ENCODE measurements at places on chromosomes 16 and 17. TPM values are rescaled to one million over a fixed set of nuclear protein-coding genes. Genes with fewer than 3 reads are reported as not detected.

GRCh38 chr16:71727551-71728324 is 3.2 kb upstream of the PHLPP2 start:
- DNase-seq, result no peak
- peak overlapping the region; percentile 58 for H3K27ac ChIP-seq
- H3K27me3 ChIP-seq, result no peaks in the 10 kb centered on the region
- no peaks in the 10 kb centered on the region for H3K36me3 ChIP-seq
- no peaks in the 10 kb centered on the region for H3K4me1 ChIP-seq

- H3K4me3 ChIP-seq, result no peak overlapping the region
- H3K4me1 ChIP-seq, result peaks cover 10% of the 10 kb centered on the region
- H3K36me3 ChIP-seq, result no peaks in the 10 kb centered on the region
These were observed 2.2 kb upstream of the LIMD2 start for GRCh38 chr17:63701868-63702720.

DNA sequence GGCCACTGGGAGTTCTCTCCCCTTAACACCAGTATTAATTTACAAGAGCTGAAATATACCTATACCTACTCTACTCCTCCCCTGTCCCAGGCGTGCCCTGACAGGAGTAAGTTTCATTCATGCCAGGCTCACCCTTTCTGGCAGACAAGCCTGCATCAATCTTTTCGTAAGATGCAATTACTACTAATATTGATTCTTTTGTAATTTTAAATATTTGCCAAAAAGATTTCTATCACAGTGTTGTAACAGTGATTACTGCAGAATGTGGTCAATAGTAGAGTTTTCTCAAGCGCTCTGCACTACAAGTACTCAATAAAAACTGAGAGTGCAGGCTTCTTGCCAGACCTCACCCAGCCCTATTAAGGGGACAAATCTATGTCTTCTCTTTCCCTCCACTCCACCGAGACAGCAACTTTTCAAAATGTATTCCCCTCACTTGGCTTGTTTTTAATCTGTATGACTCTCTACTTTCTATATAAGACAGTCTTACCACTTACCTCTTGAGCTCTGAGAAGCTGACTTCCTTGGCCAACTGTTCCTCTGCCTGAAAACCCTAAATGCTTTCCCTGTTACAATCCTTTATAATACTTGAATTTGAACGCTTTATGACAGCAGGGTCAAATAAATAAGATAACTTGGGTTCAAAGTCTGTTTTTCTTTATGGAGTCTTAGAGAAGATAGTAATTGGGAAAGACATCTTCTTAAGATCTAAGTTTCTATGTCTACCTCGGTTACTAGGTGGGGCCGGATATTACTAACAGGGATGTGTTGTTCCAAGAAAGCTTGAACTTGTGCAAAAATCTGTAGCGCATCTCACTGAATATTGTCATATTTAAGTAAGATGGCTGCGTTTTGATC is at the start of gene TMIGD1:
Gene TMIGD1, minus strand, starts transcription at position 555 of the 858 bp plus-strand sequence. CDS start 1,924 bp downstream, outside the sequence.
- H3K27ac ChIP-seq, result no peak within 1 kb of the TSS
- no peak for DNase-seq
- H3K4me3 ChIP-seq, result no peak within 1 kb of the TSS
- no peaks in the 10 kb centered on the region for H3K4me1 ChIP-seq
- no peaks in the 10 kb centered on the region for H3K36me3 ChIP-seq

DNA sequence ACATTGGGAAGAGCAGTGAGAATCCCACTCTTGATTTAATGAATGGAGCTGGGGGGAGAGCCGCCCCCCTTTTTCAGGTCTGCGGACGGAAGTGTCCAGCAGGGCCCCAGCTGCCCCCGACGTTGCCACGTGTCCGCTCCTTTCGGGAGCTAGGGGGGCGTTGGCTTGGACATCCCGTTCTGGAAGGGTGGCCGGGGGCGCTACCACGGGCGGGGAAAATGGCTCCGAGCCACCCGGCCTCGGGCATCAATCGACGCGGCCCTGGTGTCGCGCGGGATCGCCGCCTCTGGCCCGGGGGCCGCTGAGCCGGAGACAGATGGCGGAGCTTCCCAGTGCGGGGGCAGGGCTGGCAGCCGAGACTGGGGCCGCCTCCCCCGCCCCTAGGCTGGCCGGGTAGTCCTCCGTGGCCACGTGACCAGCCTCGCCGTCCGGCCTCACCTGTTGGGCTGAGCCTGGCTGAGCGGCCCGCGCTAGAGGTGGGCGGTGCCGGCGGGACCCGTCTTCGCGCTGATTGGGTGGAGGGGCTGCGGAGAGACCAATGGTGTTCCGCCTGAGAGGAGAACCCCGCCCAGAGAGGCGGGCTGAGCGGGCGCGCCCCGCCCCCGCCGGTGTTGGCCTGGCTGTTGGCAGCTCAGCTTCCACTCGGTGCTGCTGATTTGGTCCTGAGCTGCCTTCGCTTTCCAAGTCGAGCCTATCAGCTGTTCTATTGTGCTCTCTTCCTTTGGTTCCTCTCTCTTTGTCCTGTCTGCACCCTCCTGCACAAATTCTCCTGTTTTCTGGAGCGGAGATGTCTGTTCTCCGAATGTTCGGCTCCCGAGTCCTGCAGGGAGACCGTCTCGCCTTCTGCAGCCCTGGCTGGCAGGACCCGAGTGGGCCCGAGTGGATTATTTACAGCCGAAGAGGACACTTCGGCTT is 8.3 kb downstream of the HS3ST3B1 start:
- no peaks in the 10 kb centered on the region for H3K36me3 ChIP-seq
- peaks cover 6% of the 10 kb centered on the region for H3K4me1 ChIP-seq
- peak; percentile 65 for DNase-seq
- H3K27ac ChIP-seq, result peak overlapping the region; percentile 38
- peak overlapping the region; percentile 19 for H3K4me3 ChIP-seq

- DNase-seq, result no peak
- no peaks in the 10 kb centered on the region for H3K4me1 ChIP-seq
- no peak overlapping the region for H3K4me3 ChIP-seq
- H3K36me3 ChIP-seq, result no peaks in the 10 kb centered on the region
- H3K27ac ChIP-seq, result no peak overlapping the region
These were observed 331.4 kb upstream of the WSB1 start for GRCh38 chr17:26962255-26963162.

- no peak for DNase-seq
- H3K4me1 ChIP-seq, result no peaks in the 10 kb centered on the region
- no peaks in the 10 kb centered on the region for H3K36me3 ChIP-seq
- no peak overlapping the region for H3K27ac ChIP-seq
- H3K27me3 ChIP-seq, result no peaks in the 10 kb centered on the region
- H3K4me3 ChIP-seq, result no peak overlapping the region
These were observed 55.0 kb upstream of the ATP2A3 start for GRCh38 chr17:4019275-4019674.

DNA sequence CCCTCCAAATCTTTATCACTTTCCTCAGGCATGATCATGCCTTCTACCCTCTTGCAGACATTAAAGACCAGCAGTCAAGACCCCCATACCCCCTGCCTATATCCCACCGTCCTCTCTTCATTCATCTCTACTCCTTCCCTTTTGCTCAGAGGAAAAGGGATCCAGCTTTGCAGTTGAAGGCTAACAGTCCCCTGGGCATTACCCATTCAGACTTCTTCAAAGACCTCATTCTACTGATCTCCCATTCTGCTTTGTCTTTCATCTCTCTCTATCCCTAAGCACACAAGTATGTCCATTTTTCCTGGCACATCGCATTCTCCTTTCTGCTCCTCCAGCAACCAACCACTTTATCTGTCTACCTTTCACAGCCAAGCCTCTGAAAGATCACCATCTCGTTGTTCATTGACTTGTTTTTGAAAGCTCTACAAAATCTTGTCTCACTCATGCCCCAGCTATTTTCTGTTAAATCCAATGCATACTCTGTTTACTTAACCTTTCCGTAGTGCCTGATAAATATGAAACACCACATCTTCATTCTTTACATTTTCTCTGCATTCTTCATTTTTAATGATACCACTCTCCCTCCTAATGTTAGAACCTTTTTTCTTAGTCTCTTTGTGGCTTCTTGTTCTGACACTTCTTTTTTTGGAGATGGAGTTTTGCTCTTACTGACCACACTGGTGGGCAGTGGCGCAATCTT is 14.1 kb upstream of the LCMT1 start:
- H3K36me3 ChIP-seq, result no peaks in the 10 kb centered on the region
- no peak overlapping the region for H3K27ac ChIP-seq

DNA sequence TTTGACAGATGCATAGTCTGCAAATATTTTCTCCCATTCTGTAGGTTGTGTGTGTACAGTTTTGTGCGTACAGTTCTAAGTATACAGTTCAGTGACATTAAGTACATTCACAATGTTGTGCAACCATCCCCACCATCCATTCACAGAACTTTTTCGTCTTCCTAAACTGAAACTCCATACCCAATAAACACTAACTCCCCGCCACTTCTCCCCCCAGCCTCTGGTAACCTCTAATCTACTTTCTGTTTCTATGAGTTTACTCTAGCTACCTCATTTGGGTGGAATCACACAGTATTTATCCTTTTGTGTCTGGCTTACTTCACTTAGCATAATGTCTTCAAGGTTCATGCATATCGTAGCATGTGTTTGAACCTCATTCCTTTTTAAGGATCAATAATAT is 14.3 kb downstream of the PIK3R5 start:
- H3K36me3 ChIP-seq, result no peaks in the 10 kb centered on the region
- H3K27me3 ChIP-seq, result no peaks in the 10 kb centered on the region
- H3K4me1 ChIP-seq, result no peaks in the 10 kb centered on the region
- H3K27ac ChIP-seq, result no peak overlapping the region
- no peak for DNase-seq

DNA sequence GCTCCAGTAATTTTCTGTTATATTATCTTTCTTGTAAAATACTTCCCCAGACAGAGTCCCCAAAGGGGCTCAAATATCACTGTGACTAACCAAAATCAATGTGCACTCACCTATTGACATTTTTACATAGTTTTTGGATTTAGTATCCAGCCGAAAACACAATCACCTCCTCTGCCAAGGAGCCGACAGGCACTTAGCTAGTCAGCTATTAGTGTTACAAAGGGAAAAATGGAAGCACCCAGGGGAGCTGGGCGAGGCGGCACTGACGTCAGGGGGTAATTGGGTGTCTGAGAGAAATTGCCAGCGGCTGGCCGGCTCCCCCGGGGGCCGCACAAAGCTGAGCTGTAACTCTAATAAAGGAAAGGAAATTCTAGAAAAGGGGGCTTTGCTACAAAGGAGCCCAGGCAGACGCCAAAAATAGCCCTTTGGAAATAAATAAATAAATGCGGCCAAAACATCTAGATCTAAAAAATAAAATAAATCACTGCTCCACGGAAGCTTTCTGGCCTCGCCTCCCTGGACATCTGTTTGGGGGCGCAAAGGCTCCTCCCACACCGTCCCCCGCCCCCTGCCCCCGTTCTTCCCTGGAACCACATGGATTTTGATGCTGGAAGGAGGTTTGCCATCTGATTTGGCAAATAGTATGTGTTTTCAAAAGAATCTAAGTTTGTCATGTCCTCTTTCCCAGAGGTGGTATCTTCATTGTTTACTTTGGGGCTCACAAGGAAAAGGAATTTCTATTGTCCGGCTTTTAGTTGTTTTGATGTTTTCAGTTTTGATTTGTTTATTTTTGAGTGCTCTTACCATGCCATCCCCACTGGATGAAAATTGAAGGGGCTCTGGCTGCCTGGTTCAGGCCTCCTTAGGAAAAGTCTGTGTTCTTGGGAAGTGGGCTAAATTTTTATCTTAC is 156.7 kb downstream of the ZNF423 start:
- no peak overlapping the region for H3K4me3 ChIP-seq
- H3K27ac ChIP-seq, result peak overlapping the region; percentile 87
- H3K27me3 ChIP-seq, result no peaks in the 10 kb centered on the region
- DNase-seq, result peak; percentile 63
- peaks cover 5% of the 10 kb centered on the region for H3K4me1 ChIP-seq

- no peak overlapping the region for H3K27ac ChIP-seq
- no peak overlapping the region for H3K4me3 ChIP-seq
- H3K36me3 ChIP-seq, result no peaks in the 10 kb centered on the region
- no peaks in the 10 kb centered on the region for H3K4me1 ChIP-seq
These were observed 167.7 kb upstream of the CIBAR2 start for GRCh38 chr16:85279825-85280545.

DNA sequence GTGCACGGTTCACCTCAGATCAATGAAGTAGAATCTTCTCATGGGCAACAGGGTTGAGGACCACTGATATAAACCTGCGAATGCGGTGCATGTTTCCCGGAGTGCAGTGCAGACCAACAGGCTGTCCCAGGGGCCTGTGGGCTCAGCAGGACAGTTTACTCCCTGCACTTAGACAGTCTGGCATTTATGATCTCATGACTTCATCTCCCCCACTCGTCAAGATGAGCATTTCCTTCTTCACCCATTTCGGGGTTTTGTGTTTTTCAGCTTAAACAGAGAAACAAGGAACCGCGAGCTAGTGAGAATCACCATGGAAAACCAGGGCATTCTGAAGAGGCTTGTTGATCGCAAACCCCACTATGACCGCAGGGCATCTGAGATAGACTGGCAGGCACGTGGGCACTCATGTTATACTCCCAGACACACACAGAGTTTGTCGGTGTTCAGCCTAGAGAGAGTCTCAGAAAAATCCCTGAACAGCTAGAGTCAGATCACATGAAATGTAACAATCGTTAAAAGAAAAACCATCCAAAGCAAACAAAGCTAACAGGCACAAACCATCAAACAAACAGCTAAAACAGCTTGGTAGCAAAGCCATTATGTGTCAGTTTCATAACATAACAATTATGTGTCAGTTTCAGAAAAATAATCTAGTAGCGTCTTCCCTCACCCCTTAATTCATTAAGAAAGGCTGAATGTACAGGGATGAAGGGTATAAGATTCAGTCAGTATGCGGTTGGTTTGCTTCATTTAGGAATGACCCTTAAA is 2.9 kb downstream of the CFAP97D1 start:
- no peak overlapping the region for H3K4me3 ChIP-seq
- DNase-seq, result no peak
- H3K36me3 ChIP-seq, result no peaks in the 10 kb centered on the region
- H3K4me1 ChIP-seq, result no peaks in the 10 kb centered on the region

GRCh38 chr17:82677353-82677925 is 21.1 kb downstream of the RAB40B start:
- H3K27me3 ChIP-seq, result no peaks in the 10 kb centered on the region
- no peak for DNase-seq
- H3K4me1 ChIP-seq, result no peaks in the 10 kb centered on the region
- no peaks in the 10 kb centered on the region for H3K36me3 ChIP-seq

DNA sequence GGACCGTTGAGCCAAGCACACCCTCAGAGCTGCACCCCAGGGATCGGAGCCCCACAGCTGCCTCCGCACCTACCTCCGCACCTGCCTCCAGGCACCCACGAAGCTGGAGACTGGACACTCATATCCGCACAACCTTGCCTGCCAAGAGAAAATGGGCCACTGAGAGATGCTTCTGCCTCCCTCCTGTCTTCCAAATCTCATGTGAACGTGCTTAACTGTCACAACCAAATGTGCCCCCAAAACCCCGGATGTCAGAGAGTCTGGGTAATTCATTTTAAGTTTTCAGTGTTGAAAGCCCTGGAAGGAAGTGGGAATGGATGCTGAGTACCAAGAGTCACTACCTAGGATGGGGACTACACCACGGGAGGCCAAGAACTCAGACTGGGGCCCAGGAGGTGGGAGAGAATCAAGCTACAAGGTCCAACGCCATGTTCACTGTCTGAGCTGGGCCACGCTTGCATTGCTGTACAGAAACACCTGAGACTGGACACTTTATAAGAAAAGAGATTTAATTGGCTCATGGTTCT is 49.5 kb upstream of the MEAK7 start:
- no peaks in the 10 kb centered on the region for H3K27me3 ChIP-seq
- H3K4me3 ChIP-seq, result no peak overlapping the region
- no peaks in the 10 kb centered on the region for H3K36me3 ChIP-seq

- H3K4me1 ChIP-seq, result no peaks in the 10 kb centered on the region
- H3K36me3 ChIP-seq, result no peaks in the 10 kb centered on the region
- DNase-seq, result no peak
- H3K27me3 ChIP-seq, result no peaks in the 10 kb centered on the region
- no peak overlapping the region for H3K27ac ChIP-seq
These were observed 132.6 kb downstream of the PITPNC1 start for GRCh38 chr17:67509390-67510287.

PTRH2 gene
- total RNA-seq, result 20.5 TPM

SGCA gene
- 19.6 TPM for total RNA-seq

ZFHX3 gene
- 9.1 TPM for total RNA-seq

CCL4 gene
- 1.5 TPM for total RNA-seq

GGT6 gene
- 4.4 TPM for total RNA-seq

PRSS21 gene
- total RNA-seq, result not detected
